ENCODE measurements at places on chromosomes 12 and 14.
A peak's percentile ranks its signal among the peaks of the same experiment; 100 is the strongest.

GRCh38 chr12:42706321-42706720 lies 116.8 kb upstream of the PRICKLE1 start:
- no peak for DNase-seq

DNA sequence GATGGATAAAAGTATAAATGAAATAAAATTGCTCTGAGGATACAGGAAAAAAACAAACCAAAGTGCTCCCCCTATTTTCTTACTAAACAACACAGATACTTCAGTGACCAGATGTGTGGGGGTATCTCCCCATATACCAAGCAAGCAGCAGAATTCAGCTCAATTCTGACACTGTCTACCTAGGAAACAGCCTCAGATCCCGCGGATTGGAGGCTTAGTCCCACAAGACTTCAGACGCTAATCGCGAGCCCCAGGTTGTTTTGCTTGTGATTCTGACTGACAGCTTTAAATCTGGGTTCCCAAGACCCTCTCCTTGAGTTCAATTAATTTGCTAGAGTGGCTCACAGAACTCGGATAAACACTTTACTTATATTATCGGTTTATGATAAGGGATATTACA lies 17.3 kb downstream of the NFKBIA start:
- no peak for DNase-seq

GRCh38 chr12:6285063-6285477 lies 25.4 kb upstream of the PLEKHG6 start:
- DNase-seq = peak; percentile 26

GRCh38 chr12:89765959-89766824 lies 57.6 kb upstream of the ATP2B1 start:
- DNase-seq = no peak
